Suprapubic skin (tissue), 4 donors: ENCODE measurements at places on chromosomes 4 and X.

DNA sequence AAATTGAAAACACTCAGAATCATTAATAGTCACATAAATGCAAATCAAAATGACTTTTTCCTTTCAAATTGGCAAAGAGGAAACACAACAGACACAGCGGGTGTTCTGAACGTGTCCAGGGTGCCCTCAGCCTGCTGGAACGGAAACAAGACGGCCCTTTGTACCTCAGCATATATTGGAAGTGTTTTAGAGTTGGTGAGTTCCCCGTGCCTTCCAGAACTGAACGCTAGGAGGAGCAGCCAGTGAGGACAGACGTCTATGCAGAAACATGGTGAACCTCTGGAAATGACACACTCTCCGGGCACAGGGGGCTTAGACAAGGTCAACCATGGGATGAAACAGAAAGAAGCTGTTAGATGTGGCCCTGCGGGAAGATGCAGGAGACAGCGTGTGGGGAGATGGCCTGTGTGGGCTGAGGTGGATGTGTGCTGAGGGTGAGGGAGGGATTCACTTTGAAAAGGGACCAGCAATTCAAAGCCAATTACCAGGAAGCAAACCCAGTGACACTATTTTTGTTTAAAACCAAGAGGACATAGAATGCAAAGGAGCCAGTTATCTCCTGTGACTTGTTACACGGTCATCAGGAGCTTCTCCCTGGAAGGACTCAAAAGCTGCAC lies 40.4 kb downstream of the RNF212 start:
- peak; percentile 64 for DNase-seq

DNA sequence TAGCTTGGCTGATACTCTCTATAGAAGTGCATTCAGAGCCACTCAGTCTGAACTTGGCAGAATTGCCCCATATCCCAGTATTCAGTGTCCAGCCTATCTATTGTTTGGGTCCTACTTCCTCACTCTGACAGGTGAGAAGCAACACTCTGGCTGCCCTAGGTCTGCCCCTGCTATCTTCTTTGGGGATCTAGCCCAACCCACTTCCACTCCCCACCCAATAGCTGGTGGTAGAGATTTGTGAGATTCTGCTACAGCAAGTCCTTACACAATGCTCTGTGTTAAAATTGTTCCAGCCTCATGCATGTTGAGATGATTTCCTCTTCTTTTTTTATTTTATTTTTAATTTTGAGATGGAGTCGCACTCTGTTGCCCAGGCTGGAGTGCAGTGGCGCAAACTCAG lies 67.6 kb downstream of the TRIM2 start:
- DNase-seq: no peak

- DNase-seq: no peak
These were observed 80.5 kb upstream of the TMEM150C start for GRCh38 chr4:82642331-82642730.

- DNase-seq: no peak
These were observed 15.7 kb downstream of the PLS3 start for GRCh38 chrX:115576676-115577075.

DNA sequence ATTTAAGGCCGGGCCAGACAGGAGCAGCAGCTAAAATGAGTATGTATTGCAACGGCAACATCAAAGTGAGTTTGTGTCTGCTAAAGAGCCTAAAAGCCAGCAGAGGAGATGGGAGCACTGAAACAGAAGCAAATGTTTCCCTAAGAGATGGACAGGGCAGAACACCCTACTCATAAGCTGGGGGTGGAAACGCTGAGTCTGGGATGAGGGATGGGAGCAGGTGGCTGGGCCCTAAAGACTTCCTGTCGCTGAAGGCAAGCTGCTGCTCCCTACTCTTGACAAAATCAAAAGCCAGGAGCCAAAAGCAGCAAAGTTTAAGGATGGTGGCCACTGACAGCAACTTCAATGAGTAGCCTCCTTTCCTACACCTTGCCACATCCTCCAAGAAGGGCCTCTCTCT lies 40.6 kb upstream of the NAP1L5 start:
- no peak for DNase-seq

DNA sequence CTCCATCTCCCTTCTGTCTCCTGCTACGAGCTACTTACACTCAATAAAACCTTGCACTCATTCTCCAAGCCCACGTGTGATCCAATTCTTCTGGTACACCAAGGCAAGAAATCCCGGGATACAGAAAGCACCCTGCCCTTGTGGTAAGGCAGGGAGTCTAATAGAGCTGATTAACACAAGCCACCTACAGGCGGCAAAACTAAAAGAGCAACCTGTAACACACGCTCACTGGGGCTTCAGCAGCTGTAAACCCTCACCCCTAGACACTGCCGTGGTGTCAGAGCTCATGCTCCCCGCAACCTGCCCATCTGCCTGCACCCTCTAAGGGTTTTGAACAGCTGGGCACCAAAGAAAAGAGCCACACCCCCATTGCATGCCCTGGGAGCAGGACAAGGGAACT lies 755.4 kb upstream of the HTR2C start:
- DNase-seq: no peak

- DNase-seq: peak; percentile 51
These were observed 8.1 kb downstream of the PSAPL1 start for GRCh38 chr4:7426525-7427171.

DNA sequence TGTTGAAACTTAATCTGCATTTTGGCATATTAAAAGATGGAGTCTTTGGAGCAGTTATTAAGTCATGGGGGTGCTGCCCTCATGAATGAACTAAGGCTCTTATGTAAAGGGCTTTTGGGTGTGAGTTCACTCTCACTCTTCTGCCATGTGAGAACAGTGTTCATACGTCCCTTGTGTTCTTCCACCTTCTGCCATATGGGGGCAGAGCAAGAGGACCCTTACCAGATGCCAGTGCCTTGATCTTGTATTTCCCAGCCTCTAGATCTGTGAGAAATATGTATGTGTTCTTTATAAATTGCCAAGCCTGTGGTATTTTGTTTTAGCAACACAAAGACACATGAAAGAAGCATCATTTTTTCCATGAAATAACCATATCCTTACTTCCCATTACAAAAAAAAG lies 213.9 kb downstream of the SPOCK3 start:
- DNase-seq: no peak

GRCh38 chr4:9994246-9994847 lies 26.9 kb downstream of the SLC2A9 start:
- no peak for DNase-seq

DNA sequence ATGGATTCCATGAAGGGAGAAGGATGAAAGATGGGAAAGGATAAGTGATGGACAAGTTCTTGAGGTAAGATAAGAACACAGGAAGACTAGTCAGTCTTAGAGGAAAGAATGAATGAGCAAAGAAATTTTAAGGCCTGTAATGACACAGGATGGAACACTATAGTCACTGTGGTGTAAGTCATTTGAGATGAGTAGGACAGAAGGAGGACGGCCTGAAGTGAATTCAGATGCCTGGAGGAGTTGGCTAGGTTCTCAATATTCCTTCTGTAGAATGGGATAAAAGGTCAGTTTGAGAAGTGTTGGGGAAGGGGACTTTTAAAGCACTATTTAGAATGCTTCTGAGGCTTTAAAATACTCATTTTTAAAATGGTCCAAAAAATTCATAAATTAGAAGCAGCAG lies 3.9 kb downstream of the MSMO1 start:
- no peak for DNase-seq

GRCh38 chrX:39133971-39134370 lies 332.7 kb downstream of the MID1IP1 start:
- DNase-seq: no peak

DNA sequence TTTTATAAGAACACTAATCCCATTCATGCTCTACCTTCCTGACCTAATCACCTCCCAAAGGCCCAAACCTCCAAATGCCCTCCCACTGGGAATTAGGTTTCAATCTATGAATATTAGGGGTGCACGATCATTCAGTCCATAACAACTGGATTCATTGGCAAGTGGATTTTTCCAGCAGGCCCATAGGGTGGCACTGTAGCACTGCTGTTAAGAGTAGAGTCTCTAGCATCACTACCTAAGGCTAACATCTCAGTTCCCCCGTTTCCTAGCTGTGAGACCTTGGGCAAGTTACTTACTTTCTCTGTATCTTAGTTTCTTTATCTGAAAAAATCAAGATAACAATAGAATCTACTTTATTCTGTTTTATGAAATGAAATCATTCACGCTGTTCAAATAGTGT lies 315.8 kb downstream of the STIM2 start:
- DNase-seq: no peak

DNA sequence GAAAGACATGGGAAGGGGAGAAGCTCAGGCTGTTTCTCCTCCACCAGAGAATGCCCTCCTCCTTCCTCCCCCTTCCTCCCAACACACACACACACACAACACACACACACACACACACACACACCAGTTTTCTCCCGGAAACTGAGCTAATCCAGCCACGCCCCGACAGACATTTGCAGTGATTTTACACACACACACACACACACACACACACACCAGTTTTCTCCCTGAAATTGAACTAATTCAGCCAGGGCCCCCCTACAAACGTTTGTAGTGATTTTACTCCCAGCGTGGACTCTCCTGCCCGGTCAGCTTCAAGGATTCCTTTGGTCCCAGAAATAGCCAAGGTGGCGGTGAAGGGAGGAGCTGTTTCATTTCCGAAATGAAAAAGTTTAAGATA lies 32.9 kb upstream of the STX18 start:
- no peak for DNase-seq

DNA sequence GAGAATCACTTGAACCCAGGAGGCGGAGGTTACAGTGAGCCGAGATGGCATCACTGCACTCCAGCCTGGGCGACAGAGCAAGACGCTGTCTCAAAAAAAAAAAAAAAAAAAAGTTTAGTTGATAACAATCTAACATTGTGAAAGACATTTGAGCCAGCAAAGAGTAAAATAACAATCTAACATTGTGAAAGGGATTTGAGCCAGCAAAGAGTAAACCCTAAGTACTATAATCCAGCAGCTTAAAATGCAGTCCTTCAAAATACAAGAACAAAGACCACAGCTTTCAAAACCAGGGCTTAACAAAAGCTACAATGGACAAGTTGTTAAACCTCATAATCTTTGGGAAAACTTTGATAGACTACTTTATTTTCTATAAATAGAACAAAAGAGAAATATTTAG lies 16.9 kb downstream of the MFAP3L start:
- DNase-seq: no peak

GRCh38 chr4:78689700-78690323 lies 86.3 kb upstream of the BMP2K start:
- no peak for DNase-seq

DNA sequence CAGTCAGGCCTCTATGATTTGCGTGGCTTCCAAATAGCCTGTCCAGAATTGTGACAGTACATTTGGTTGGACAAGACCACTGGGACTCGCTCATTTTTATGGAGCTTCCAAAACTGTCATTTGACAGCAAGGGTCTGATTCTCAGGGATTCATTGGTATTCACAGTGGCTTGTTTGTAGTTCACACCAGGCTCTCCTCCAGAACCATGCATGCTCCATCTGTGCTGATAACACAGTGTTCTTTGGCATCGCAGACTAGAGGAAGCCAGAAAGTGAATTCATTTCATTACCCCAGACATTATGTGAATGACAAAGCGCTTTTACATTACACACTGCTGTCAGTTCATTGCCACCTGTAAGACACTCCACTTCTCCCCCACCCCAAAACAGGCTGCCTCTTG lies 208.3 kb downstream of the ARHGAP10 start:
- no peak for DNase-seq

DNA sequence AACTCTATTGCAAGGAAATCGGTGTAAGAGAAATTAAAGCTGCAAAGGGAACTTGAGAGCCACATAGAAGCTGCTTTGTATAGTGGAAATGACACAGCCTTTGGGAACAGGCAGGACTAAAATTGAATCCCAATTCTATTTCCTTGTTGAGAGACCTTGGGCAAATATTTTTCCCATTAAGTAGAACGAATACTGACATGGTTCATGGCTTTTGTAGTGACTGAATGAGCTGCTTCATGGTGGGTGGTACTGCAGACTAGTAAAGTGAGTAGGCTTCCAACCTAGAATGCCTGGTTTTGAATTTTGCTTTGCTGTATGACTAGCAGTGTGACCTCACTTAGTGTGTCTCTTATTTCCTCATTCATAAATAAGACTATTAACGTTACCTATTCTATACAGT lies 182.2 kb upstream of the KCNIP4 start:
- DNase-seq: no peak

- DNase-seq: no peak
These were observed 392.5 kb downstream of the C4orf33 start for GRCh38 chr4:129488427-129488826.

- no peak for DNase-seq
These were observed 132.1 kb upstream of the NEIL3 start for GRCh38 chr4:177177541-177178081.

- no peak for DNase-seq
These were observed 110.8 kb upstream of the H2AZ1 start for GRCh38 chr4:100060765-100061416.

GRCh38 chrX:9942086-9942485 lies 25.1 kb upstream of the CLDN34 start:
- DNase-seq: no peak

DNA sequence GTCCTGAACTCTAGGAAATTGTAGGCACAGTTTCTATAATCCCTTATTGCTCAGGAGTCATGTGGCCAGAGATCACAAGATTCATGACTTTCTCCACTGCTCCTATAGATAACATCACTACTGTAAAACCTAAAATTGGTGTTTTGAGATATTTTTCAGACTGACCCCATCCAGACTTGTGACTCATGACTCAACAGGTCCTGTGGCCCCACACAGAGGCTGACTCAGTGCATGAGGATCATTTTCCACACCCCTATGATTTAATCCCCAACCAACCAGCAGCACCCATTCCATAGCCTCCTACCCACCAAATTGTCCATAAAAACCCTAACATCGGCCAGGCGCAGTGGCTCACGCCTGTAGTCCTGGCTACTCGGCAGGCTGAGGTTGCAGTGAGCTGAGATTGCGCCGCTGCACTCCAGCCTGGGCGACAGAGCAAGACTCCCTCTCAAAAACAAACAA lies 13.2 kb upstream of the XIAP start:
- DNase-seq: no peak

- peak; percentile 81 for DNase-seq
These were observed 787 bp upstream of the TET2 start for GRCh38 chr4:105145903-105146275.

- no peak for DNase-seq
These were observed 18.7 kb upstream of the DDIT4L start for GRCh38 chr4:100208964-100209363.

DNA sequence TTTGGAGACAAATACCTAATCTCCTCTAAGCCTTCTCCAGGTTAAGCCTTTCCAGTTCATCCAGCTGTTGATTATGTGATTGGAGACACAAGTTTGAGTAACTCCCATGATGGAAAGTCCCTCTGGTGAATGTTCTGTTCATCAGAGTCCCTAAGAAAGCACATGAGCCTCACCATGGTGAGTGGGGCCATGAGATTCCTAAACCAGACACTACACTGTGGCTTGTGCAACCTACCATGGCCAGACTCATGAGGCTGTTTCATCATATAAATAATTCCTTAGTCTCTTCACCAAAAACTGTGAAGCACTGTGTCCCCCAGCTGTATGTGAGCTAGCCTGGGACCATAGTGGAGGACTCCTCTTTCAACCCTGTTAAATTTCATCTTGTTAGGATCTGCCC lies 14.4 kb downstream of the PKD2 start:
- DNase-seq: no peak
